Stimulated activated CD4-positive, alpha-beta T cell treated with anti-CD3 and anti-CD28 coated beads, Interleukin-4, amount 100 ng/mL, for 48 hours (primary cell): ENCODE measurements at places on chromosomes 11 and 22.

DNA sequence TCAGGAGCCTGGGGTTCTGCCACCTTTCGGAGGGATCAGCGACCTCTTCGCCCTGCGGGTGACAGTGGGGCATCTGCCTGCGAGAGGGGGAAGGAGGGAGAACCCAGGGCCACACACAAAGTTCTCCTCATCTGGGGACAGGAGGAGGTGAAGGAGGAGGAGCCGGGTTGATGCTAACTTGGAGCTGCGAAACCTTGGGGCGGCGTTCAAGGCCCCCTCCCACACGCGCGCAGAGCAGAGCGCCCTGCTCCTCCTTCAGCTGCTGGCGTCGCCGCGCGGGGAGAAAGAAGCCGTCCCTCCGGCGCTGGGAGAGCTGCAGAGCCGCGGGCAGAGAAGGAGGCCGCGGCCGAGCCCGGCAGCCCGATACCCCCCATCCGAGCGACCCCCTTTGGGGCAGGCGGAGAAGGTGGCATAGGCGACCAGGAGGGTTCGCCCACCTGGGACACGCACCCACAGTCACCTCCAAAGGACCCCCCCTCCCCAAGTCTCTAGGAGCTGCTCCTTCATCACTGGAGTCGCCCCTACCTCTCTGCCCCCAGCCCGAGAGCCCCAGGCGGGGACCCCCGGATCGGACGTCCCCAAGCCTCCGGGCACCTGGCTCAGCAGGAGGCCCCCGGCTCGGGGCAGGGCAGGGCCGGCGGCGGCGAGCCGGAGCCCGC lies at the start of gene RASD2:
Gene RASD2, plus strand, starts transcription at position 237 of the 659 bp plus-strand sequence. CDS start 5,979 bp downstream, outside the sequence.
- DNase-seq: peak; percentile 21

- DNase-seq: no peak
Measured at GRCh38 chr11:72421351-72421750, 13.0 kb downstream of the CLPB start.

DNA sequence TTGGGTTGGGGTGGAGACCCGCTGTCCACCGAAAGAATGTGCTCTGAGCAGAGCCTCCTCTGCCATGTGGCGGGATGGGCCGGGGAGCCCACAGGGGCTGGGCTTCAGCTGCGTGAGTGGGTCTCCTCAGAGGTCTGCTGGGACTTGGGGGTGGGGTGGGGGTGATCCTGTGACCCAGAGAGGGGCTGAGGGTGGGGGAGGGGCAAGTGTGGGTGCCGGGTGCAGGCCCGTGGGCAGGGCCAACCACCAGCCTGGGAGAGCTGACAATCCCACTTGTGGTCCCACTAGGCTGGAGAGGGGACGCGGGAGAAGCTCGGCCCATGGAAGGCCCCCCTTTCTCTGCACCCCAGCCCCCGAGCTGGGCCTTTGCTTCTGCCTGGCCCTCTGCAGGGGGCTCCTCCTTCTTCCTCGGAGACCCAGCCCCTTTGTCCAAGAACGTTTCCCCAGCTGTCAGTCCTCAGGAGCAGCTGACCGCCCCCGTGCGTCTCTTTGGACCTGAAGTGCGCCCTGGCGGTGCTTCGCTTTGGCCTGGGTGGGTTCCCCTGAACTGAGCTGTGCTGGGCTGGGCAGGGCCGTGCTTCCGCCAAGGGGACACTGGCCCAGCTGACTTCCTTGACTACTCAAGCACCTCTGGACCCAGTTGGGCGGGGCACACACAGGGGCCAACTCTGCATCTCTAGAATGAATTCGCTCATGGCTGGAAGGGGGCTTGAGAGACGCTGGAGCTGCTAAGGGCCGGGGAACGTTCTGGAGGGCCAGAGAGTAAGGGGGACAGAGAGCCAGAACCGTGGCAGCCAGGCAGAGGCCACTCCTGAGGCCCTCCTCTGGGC lies 30.2 kb downstream of the OSBPL5 start:
- DNase-seq: no peak

DNA sequence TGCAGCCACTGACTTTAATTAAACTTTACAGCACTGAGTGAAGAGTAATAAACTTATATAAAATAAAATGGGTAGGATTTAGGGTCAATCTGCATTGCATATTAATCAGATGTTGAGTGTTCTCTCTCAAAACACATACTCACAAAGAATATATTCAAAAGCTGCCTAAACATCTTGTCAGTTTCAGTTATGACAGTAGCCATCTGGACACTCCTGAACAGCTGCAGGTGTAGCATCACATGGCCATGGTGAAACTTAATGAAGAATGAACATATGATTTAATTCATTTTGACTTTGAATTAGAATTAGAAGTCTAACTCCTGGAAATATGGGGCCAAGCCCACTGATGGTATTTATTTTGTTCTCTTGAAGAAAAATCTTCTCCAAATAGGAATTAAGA lies 684.3 kb upstream of the RAG2 start:
- no peak for DNase-seq

- no peak for DNase-seq
Measured at GRCh38 chr11:122816761-122817520, 21.4 kb upstream of the CRTAM start.

GRCh38 chr11:120331301-120331996 lies 4.8 kb upstream of the ARHGEF12 start:
- DNase-seq: no peak

DNA sequence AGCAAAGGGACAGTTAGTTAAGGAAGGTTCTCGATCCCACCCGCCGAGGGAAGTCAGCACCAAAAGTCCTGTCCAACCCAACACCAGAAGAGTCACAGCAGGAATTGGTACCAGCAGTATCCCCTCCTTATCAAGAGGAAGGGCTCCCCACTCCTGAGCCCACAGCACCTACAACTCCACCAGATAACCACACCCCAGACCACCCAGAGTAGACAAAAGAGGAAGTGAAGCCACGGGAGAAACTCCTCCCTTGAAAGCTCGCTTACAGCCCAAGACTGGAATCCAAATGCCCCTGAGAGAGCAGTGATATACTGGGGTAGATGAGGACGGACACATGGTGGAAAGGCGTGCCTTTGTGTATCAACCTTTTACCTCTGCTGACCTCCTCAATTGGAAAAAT lies 7.3 kb upstream of the CD5 start:
- DNase-seq: no peak

DNA sequence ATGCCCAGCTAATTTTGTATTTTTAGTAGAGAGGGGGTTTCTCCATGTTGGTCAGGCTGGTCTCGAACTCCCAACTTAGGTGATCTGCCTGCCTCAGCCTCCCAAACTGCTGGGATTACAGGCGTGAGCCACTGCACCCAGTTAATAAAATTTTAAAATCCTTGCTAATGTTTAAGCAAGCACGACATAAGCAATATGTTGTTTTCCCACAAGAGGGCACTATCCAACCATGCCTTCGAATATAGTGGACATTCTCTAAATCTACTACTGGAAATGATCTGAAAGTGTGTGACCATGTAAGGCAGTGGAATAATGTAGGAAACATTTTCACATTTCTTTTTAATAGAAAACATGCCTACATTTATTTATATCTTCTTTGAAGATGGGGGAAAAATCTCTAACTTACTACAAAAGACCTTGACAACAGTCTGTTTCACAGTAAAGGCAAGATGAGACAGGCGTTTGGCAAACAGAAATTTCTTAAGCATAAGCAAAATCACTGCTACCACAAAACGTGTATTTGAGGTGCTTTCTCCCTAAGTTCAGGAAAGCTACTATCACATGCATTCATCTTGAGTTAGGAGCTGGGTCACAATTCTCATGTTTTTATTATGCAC lies 38.2 kb downstream of the PITPNB start:
- DNase-seq: no peak

DNA sequence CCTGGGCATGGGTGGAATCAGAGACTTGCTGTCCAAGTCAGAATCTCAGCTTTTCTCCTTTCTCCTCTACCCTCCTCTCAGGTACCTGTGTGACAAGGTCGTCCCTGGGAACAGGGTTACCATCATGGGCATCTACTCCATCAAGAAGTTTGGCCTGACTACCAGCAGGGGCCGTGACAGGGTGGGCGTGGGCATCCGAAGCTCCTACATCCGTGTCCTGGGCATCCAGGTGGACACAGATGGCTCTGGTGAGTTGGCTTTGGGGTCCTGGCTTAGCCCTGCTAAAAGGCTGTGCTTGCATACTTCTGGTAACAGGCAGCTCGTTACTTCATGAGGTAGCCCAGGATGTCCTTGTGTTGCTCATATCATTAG lies 10.7 kb downstream of the MCM5 start:
- no peak for DNase-seq

GRCh38 chr11:63273685-63274084 lies 30.3 kb upstream of the SLC22A25 start:
- no peak for DNase-seq

GRCh38 chr11:125091247-125091876 lies 20.1 kb downstream of the TMEM218 start:
- no peak for DNase-seq

DNA sequence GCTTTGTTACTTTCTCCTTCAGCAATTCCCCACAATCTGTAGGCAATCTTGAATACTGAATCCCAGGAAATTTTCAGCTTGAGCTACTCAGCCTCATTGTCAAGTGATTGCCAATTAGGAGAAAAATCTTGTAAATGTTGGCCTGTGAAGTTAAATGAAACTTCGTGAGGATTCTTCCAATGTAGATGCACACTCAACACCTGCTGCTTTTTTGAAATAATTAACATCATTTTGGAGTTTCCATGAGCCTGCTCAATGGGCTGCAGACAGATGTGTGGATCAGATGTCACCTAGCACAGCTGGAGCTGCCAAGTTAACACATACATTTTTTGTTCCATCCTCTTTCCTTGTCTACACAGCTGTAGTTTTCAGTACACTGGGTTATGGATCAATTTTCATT lies 645.6 kb upstream of the LUZP2 start:
- no peak for DNase-seq

DNA sequence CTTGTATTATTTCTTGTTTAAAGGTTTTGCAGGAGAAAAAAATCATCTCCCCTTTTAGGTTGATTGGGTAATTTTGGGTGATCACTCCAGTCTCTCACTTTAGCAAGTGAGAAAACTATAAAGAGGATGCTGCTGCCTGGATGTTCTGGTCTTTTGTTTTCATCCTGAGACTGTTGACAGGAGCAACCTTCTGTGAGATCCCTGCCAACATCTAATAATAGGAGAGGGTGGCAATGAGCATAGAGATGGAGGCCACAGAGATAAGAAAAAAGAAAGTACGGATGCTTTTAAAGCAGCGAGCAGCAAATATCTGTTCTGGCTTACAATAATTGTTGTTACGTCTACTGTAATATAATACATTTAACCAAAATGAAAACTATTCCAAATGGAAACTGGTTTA lies 293.6 kb upstream of the MTNR1B start:
- DNase-seq: no peak

DNA sequence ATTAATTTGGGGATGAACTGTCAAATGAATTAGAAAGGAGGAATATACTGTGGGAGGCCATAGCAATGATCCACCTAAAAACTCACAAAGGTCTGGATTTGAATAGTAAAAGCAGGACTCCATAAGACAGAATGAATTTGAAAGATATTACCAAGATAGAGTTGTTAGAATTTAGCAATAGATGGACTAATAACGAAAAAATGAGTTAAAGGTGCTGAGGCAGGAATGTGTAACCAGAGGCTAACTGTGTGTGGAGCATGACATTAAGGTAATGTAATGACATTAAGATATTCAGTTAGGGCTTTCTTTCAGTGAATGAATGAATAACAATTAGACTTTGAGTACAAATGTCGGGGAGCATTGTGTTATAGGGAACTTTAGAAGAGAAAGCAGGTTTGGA lies 51.3 kb downstream of the AASDHPPT start:
- no peak for DNase-seq

DNA sequence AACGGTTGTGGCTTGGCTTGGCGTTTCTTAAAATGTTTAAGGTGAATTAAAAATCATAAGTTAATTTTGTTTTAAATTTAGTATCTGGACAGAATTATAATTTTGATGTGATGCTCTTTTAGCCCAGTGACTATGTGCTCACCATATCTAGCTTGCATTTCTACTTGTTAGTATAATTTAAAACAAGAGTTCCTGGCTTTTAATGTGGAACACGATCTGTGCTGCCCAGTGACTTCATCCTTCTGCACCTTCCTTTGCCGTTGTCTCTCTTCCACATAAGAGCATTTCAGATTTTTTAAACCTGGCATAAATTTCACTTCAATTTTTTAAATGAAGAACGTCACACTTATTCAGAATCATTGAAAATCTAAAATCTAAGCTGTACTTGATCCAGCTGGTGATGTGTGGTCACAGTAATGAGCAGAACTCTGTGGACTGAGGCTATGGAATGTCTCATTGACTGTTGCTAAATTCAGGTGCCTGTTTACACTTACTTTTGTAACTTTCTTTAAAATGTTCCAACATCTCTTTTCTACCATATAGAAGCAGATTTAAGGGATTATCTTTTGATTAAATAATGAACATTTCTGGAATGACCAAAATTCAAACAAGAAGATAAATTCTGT lies 75.4 kb upstream of the ADSL start:
- no peak for DNase-seq

GRCh38 chr11:118214210-118214914 lies 10.4 kb downstream of the JAML start:
- no peak for DNase-seq

GRCh38 chr22:43821606-43822425 lies 9.7 kb upstream of the EFCAB6 start:
- no peak for DNase-seq

GRCh38 chr11:111452146-111452545 lies 60.0 kb downstream of the BTG4 start:
- no peak for DNase-seq

DNA sequence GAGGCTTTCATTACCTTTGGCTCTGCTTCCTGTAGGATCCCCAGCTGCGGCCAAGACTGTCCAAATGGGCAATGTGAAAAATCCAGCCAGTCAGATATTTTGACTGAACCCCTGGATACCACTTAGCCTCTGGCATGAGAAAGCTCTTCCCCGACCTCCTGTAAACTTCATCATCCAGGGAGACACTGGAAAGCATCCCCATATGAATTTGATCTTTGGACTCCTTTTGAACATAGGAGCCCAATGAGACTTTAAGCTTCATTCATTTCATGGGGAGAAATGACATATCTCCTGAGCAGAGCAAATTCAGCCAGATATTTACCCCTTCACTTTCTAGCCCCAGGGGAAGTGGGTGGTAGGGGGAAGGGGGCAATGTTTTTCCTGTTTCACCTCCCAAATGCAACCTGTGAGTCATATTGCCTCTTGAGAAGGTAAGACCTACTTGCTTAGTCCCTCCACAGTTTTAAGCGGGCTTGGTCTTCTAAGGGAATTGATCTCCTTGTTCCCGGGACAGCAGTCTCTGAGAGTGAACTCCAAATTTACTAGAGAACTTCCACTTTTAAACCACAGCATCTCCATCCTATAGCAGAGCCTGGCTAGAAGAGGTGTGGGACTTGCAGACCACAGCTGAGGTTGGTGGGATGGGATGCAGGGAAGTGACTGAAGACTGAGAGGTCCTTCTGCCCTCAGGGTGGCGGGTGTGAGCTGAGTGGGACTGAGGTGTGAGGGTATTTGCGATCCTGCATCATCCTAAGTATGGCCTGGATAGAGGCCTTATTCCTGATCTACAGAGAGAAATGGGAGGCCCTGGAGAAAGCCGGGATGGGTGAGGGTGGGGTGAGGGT lies 20.3 kb upstream of the POU2AF1 start:
- no peak for DNase-seq

DNA sequence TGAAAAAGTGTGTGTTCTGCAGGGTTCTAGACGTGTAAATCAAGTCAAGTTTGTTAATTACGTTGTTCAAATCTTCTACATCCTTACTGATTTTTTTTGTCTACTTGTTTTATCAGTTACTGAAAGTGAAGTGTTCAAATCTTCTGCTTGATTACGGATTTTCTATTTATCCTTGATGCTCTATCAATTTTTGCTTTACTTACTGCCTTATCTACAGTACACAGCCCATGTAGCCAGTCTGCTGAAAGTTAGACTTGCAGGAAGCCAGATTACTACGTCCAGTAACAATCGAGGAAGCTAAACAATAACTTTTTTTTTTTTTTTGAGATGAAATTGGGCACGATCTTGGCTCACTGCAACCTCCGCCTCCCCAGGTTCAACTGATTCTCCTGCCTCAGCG lies 15.6 kb upstream of the C11orf24 start:
- DNase-seq: no peak
